GM23338 (cell line): ENCODE measurements at places on chromosomes 3 and 15. TPM values are rescaled to one million over a fixed set of nuclear protein-coding genes. Genes with fewer than 3 reads are reported as not detected.

DNA sequence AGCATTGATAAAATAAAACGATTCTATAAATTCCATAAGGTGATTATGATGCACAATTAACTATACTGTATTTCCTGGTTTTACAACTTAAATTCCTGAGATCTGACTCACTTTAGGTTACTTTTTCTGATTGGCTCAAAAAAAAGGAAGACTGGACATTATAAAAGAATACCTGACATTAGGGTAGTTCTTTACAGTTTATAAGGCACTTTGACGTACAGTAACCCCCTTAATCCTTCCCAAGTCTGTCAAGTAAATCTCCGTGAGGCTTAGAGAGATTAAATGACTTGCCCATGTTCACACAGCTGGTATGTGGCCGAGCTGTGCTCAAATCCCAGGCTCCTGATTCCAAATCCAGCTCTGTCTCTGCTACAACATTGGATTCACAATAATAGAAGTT lies 1.0 kb upstream of the SLTM start:
- DNase-seq, result peak; percentile 5

DNA sequence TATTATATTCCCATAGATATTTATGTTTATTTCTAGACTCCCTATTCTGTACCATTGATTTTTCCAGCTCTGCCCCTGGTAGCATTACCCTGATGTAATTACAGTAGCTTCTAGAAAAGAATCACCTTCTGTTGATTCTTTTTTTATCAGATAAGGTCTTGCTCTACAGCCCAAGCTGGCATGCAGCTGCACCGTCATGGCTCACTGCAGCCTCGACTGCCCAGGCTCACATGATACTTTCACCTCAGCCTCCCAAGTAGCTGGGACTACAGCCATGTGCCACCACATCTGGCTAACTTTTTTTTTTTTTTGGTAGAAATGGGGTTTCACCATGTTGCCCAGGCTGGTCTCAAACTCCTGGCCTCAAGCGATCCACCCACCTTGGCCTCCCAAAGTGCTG lies 41.8 kb downstream of the SLC24A1 start:
- no peak for DNase-seq

DNA sequence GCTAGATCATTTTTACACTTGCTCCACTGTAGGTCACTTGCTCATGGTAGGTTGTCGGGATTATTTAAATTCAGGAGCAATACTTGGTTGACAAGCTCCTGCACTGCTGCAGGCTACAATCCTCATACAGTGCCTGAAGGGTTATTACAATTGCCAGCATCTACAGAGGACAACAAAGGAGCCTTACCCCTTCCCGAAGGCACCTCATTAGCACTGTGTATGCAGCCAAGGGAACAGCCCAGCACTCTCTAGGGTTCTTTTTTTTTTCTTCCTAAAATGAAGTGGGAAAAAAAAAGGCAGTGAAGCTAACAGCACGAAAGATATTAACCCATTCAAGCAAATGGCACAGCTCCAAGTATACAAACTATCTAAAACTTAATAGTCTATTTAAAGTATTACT lies 142.7 kb downstream of the ULK4 start:
- no peak for DNase-seq

GRCh38 chr15:37034835-37035748 lies 65.3 kb downstream of the MEIS2 start:
- DNase-seq, result no peak

DNA sequence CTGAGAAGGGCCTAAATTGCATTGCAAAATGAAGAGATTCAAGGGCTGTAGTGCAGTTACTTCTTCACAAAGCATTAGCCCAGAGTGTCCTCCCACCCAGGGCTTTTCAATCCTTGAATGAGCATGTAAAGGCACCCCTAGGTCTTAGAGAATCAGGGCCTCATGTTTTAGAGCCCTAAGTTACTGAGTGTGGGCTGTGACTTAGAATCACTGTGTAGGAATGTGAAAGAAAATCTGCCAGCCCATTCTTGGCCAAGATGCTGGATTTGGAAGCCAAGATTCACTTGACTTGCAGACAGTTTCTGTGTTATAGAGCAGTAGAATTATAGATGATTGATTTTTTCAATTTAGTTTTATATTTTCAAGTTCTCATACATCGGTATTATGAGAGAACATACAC lies 153.2 kb downstream of the MYRIP start:
- no peak for DNase-seq

- no peak for DNase-seq
Observed at GRCh38 chr3:58052373-58053273, 44.4 kb downstream of the FLNB start.

DUOXA2 gene
- not detected in 2 replicates for total RNA-seq

SH2D7 gene
- not detected in 2 replicates for total RNA-seq
